ENCODE measurements at places on chromosomes 16 and 17.
A peak's percentile ranks its signal among the peaks of the same experiment; 100 is the strongest.

GRCh38 chr17:40023590-40024292 is 8.5 kb downstream of the CSF3 start:
- DNase-seq = no peak

GRCh38 chr17:18070861-18071340 is 16.8 kb upstream of the DRG2 start:
- no peak for DNase-seq

- peak; percentile 27 for DNase-seq
Observed at GRCh38 chr17:10683853-10684252, 13.5 kb downstream of the SCO1 start.

DNA sequence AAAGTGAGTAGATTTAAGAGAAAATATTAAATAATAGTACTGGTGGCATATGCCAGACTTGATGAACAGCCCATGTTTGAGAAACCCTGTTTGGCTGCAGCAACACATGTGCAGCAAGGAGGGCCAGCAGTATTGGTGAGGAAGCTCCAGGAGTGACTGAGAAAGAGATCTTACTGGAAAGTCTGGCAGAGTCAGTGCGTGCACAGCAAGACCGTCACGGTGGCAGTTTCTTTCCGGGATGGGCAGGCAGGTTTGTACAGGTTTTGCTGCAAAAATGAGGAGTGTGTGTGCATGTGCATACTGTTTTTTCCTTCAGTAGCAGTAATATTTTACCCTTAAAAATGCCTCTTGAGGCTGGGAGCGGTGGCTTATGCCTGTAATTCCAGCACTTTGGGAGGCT is 41.4 kb downstream of the KSR1 start:
- no peak for DNase-seq

DNA sequence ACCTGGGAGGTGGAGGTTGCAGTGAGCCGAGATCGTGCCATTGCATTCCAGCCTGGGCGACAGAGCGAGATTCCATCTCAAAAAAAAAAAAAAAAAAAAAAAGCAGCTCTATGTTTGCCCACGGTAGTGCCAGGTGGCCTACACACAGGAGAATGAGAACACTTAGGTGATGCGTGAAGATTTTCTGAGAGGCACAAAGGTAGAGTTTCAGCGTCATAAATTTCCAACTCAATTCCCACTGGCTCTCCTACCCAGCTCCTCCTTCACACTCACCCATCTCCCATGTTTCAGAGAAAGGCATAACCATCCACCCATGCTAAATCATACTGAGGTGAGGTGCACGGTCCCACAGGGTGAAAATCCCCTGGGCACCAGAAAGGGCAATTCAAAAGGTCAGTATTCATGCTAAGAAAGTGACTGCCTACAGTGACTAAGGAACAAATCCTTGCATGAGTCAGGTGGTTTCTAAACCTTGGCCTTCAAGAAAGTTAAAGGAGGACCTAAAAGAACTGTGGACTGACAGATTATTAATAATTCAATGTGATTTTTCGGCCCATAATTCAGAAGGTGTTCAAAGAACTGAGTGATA is 4.8 kb downstream of the DCAKD start:
- DNase-seq = no peak

GRCh38 chr16:68436581-68436980 is 11.7 kb downstream of the SMPD3 start:
- peak; percentile 20 for DNase-seq

- DNase-seq = peak; percentile 91
Observed at GRCh38 chr16:69726313-69727060, at the start of gene NQO1. TSS of gene NQO1 (minus strand) at chr16:69726560. CDS start at chr16:69726439, 121 bp downstream.

GRCh38 chr16:48014349-48015135 is 141.3 kb downstream of the ABCC12 start:
- no peak for DNase-seq

DNA sequence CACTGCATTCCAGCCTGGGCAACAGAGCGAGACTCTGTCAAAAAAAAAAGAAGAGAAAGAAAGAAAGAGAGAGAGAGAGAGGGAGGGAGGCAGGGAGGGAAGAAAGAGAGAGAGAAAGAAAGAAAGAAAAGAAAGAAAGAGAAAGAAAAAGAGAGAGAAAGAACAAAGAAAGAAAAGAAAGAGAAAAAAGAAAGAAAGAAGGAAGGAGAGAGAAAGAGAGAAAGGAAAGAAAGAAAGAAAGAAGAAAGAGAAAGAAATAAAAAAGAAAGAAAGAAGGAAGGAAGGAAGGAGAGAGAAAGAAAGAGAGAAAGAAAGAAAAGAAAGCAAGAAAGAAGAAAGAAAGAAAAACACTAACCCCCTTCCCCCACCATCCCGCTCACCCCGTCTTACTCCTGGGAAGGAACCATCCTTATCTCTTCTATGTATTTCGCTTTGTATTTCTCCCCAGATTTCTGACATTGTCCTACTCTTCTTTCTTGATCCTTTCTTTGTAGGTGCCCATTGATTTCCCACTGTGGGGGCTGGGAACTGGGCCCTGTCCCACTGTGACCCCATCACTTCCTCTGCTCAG is 20.9 kb downstream of the ALOX15 start:
- DNase-seq = no peak

- DNase-seq = no peak
Observed at GRCh38 chr16:28136751-28137434, 73.4 kb upstream of the GSG1L start.

DNA sequence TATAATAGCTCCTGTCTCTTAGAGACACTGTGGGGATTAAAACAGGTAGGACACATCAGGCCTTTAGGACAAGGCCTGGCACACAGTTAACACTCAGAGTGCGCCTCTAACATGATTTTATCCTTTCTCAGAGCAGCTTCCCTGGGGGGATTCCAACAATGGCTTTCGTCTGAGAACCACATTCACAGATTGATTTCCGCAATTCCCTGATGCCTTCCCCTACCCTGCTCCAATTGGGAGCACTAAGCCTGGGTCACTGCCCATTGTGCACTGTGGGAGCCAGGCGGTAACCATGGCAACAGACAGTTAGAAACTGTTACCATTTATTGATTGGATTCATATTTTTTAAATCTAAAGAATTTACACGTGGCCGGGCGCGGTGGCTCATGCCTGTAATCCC is 5.9 kb upstream of the ALKBH5 start:
- no peak for DNase-seq

GRCh38 chr17:76599694-76600460 is 14.2 kb upstream of the ST6GALNAC2 start:
- peak; percentile 87 for DNase-seq

GRCh38 chr17:2563543-2563942 is 29.9 kb upstream of the PAFAH1B1 start:
- no peak for DNase-seq

DNA sequence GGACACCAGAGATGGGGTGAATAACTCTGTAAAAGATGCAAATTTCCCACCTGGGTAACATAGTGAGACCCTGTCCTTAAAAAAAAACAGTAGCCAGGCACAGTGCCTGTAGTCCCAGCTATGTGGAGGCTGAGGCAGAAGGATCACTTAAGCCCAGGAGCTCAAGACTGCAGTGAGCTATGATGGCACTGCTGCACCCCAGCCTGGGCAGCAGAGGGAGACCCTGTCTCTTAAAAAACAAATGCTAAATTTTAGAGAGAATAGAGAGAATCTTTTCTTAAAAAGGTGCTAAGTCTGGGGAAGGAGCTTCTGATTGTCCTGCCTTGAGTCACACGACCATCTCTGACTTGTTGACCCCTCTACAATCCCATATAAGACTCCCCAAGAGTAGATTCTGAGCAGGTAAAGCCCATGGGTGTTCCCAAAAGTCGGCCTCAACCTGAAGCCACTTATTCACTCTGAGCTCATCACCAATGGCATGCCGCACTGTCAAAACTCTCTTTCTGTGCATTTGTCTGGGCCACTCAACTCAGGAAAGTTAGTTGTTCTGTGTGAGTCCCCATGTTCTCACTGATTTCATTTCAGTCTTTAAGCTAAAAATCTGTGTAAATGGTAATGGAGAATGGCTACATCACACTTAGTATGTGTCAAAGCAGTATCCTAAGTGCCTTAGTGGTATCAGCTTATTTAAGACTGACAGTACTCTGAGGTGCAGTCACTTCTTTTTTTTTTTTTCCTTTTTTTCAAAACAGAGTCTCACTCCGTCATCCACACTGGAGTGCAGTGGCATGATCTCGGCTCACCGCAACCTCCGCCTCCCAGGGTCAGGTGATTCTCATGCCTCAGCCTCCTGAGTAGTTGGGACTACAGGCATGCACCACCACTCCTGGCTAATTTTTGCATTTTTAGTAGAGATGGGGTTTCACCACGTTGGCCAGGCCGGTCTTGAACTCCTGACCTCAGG is 41.6 kb downstream of the PRKCB start:
- no peak for DNase-seq

DNA sequence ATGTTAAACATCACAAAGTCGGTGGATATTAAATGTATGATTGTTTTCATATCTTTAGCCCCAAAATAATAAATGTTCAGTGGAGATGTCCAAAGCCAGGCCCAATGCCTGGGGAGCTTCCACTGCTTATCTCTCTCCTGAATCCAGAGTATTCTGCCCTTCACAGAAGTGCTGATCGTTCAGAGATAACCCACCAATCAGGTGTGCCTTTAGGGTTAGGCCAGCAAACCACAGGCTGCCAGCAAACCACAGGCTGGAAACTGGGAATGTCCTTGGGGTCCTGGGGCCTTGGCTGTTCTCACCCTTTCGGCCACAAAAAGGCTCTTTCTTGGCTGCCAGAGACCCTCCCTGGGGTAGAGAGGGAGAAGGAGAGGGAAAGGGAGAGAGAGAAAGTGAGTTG is 33.9 kb downstream of the NXN start:
- DNase-seq = no peak

DNA sequence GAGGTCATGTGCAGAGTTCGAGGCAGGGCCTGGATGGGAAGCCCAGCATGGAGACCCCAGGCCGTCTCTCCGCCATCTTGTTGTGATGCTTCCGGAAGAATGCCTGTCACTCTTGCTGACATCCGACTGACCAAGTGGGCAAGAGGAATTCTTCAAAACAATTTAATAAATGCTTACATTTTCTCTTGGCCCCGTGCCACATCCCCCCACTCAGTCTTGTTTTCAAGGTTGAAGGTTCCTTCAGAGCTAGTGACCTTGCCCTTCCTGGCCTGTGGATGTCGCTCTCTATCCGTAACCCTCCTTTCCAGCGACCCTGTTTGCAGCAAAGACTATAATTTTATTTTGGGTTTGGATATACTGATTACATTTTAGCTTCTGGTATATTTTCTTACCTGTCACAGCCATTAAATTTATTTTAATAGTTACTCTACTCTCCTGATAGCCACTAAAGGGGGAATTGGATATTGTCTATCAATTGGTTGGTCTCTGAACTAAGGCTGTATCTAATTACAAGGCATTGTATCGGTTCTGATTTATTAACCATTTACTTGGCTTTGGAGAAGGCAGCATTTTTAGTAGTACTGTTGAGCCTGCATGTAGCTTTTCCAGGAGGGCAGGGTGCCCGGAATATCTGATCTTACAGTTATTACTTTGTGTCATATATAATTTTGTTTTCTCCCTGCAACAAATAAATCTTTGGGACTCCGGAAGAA is 264.5 kb downstream of the WWOX start:
- no peak for DNase-seq

DNA sequence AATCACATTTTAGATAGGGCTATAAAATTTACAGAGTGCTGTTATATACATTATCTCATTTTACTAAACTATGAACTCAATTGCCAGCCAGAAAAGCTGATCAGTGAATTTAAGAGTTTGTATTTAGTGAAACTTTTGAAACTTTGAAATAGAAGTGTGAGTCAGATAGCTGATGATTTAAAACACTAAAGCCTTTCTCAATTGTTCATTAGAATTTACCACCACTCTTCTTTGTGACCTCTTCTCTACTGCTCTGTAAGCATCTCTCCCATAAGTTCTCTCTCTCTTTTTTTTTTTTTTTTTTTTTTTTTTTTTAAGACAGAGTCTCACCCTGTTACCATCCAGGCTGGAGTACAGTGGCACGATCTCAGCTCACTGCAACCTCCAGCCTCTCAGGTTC is 43.7 kb downstream of the GOSR1 start:
- no peak for DNase-seq

GRCh38 chr17:47999582-47999981 is 28.7 kb downstream of the CDK5RAP3 start:
- DNase-seq = peak; percentile 51

DNA sequence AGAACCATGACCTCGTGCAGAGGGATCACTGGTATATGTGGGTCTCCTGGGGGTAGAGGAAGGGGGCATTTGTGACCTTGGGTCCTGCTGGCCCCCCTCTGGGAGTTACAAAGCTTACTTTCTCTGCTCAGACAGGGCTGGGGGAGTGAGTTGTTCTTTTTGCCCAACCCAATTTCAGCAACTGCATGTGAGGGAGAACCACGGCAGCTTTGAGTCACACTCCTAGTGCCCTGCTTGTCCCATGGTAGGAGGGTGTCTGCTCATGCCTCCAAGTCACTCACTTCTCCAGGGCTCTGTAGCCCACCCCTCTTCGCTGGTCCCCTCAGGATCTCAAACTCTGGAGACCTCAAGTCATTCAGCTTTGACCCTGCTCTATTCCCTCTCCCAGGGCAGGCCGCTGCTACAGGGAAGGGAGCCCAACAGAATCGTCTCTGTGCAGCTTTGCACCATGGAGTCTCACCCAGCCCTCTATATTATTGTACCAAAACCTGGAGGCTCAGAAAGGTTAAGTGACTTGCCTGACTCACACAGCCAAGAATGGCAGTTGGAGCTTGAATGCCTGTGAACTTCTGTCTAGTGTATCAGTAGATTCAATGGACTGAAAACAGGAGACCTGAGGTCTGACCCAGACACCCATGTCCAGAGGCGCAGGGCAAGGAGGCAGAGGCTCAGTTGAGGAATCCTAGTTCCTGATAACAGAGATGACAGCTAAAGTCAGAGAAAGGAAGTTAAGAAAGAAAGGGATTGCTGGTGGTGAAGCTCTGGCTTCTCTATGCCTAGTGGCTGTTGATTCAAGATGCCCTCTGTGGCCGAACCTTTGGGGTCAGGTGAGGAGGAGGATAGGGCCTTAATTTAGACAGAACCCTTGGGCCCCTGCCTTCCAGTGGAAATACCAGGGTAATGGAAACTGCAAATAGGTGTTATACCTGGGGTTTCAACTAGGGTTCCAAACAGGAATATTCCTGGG is 14.6 kb upstream of the ETV4 start:
- DNase-seq = no peak

GRCh38 chr16:88548131-88548874 is 21.9 kb upstream of the ZC3H18 start:
- no peak for DNase-seq

GRCh38 chr17:42317266-42317845 is 29.1 kb downstream of the STAT5A start:
- DNase-seq = no peak

GRCh38 chr16:55479430-55480140 is 587 bp downstream of the MMP2 start:
- no peak for DNase-seq

GRCh38 chr17:46002311-46002972 is 3.4 kb downstream of the STH start:
- DNase-seq = peak; percentile 53

- DNase-seq = peak; percentile 86
Observed at GRCh38 chr16:29877266-29877961, 14.4 kb upstream of the CDIPT start.

GRCh38 chr17:81687770-81688541 is 4.1 kb downstream of the HGS start:
- DNase-seq = no peak

Measured in suppressor macrophage treated with lipopolysaccharide for 1 hour (primary cell).